ENCODE measurements at places on chromosomes 11 and 22.
A peak's percentile ranks its signal among the peaks of the same experiment; 100 is the strongest.

DNA sequence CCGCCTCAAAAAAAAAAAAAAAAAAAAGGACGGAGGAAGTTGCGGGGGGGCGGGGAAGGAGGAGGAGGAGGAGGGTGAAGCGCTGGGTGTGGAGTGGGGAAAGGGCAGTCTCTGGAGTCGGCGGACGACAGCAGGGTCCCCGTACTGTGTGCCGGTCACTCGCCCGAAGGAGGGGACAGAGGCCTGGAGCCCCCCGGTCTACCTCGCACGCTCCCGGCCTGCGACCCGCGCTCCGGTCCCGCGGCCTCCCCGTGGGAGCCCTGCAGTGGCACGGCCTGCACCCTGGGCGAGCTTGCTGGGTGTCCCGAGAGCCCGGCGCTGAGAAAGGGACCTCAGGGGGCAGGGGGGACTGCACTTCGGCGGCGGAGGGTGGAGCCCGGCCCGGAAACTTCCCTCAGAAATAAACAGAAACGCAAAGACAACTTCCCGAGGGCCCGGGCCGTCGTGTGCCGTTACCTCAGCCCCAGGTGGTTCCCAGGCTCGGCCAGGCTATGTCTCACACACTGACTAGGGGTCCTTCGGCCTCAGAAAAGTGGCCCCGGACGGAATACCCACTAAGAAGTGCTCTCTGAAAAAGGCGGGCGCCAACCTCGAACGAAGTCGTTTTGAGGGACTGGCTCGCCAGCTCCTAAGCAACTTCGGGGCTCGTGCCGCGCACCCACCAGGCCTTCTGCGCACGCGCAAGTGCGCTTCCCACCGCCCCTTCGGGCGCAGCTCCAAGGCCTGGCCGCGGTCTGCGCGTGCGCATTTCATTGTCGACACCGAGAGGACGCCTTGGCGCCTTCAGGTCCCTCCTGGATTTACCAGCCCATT lies at the start of gene MAJIN:
Gene MAJIN, minus strand, starts transcription at position 688 of the 813 bp plus-strand sequence. CDS start 12,703 bp downstream, outside the sequence.
- DNase-seq, result peak; percentile 30
- no peak within 1 kb of the TSS for H3K4me3 ChIP-seq
- no peaks in the 10 kb centered on the region for H3K27me3 ChIP-seq
- H3K4me1 ChIP-seq, result peaks cover 24% of the 10 kb centered on the region
- no peaks in the 10 kb centered on the region for H3K36me3 ChIP-seq

GRCh38 chr11:97722065-97722464 lies 1298.7 kb upstream of the CNTN5 start:
- no peak overlapping the region for H3K27ac ChIP-seq
- H3K36me3 ChIP-seq, result no peaks in the 10 kb centered on the region
- H3K4me3 ChIP-seq, result no peak overlapping the region
- no peaks in the 10 kb centered on the region for H3K4me1 ChIP-seq
- H3K27me3 ChIP-seq, result no peaks in the 10 kb centered on the region

- no peak for DNase-seq
- H3K27me3 ChIP-seq, result no peaks in the 10 kb centered on the region
- H3K27ac ChIP-seq, result no peak overlapping the region
- H3K36me3 ChIP-seq, result no peaks in the 10 kb centered on the region
These were observed 1167.7 kb downstream of the LRRC4C start for GRCh38 chr11:40291741-40292140.

DNA sequence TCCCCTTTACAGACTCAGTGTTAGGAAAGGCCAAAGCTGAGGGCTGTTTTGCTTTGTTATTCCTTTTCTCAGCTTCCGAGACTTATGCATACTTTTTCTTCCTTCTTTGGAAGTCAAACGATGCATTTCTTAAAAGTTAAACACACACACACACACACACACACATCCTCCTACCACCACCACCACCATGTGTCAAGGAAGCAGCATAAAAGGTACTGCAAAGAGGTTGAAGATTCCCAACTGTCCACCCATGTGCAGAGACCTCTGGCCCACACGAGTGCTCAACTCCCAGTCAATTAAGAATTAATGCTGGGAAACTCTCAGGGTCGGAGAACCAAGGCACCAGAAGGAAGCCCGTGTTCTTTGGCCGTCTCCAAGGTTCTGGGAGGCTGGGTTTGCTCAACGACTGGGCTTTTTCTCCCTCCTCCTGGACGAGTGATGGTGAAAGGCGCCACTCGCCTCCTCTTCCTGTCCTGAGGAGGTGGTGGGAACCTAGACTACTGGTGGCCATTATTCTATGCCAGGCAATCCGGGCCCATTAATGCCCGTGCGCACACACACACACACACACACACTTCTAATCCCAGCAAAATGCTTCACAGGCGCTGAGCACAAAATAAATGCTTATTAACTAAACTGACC lies 15.1 kb downstream of the MN1 start:
- H3K27ac ChIP-seq, result no peak overlapping the region
- no peaks in the 10 kb centered on the region for H3K36me3 ChIP-seq
- no peak overlapping the region for H3K4me3 ChIP-seq
- H3K27me3 ChIP-seq, result no peaks in the 10 kb centered on the region
- no peak for DNase-seq
- H3K4me1 ChIP-seq, result no peaks in the 10 kb centered on the region

DNA sequence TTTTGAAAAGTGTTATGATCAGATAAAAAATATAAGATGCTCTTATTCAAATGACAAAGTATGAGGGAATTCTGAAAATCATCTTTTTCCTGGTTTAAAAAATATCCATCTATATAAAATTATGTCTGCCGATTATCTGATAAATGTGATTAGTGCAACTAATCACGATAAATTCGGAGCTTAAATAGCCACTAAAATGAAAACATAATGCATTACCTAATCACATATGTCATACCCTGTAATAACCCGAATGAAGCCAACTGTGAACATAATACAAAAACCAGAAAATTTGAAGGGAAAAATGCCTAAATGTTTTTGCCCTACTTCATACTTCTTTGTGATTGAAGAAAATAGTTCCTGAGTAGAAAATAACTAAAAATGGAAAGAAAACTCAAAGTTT lies 808.4 kb upstream of the LUZP2 start:
- H3K27me3 ChIP-seq, result no peaks in the 10 kb centered on the region
- peaks cover 9% of the 10 kb centered on the region for H3K4me1 ChIP-seq
- no peak overlapping the region for H3K4me3 ChIP-seq
- H3K36me3 ChIP-seq, result no peaks in the 10 kb centered on the region
- no peak for DNase-seq

- H3K27ac ChIP-seq, result peak overlapping the region; percentile 94
- H3K36me3 ChIP-seq, result no peaks in the 10 kb centered on the region
- no peaks in the 10 kb centered on the region for H3K27me3 ChIP-seq
- no peak overlapping the region for H3K4me3 ChIP-seq
These were observed 4.1 kb upstream of the NNMT start for GRCh38 chr11:114291842-114292680.

DNA sequence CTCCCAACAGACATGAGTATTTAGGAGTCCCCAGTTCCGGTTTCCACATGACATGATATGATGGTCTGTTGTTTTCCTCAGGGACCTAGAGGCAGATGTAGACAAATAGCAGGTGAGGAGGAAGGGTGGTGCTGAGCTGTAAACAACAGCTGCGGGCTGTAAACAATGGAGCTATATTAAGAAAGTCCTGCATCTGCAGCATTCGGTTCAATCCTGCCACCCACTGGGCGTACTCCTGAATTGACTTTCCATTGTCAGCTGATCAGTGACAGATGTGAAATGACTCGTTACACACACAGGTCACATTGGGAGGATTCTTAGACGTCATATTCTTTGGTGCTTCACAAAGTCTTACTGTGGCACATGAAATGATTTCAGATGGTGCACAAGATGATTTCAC lies 26.8 kb upstream of the RAG1 start:
- no peaks in the 10 kb centered on the region for H3K36me3 ChIP-seq
- DNase-seq, result peak; percentile 60
- no peak overlapping the region for H3K27ac ChIP-seq
- peaks cover 57% of the 10 kb centered on the region for H3K27me3 ChIP-seq
- no peak overlapping the region for H3K4me3 ChIP-seq

DNA sequence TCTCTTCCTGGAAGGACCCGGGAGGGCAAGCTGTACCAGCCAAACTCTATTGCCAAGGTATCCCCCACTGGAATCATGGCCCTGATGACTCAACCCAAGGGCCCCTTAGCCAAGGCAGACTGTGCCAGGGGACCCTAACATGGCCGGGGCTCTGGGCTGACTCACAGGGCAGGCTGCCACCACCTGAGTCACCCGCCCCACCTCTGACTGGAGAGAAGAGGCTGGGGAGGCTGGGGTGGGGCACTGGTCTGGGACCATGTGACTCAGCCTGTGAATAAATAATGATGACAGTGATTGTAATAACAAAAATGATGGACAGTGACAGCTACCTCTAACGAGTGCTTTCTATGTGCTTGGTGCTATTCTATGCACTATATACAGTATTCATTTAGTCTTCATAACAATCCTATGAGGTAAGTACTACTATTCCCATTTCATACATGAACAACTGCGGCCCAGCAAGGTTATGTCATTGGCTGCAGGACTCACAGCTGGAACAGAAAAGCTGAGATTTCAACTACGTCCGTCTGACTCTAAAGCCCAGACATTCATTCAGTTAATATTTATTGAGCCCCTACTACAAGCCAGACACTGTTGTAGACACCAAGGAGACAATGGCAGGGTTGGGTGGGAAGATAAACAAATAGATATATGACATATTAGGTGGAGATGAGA lies 84.2 kb downstream of the FBXO7 start:
- no peaks in the 10 kb centered on the region for H3K36me3 ChIP-seq
- H3K4me1 ChIP-seq, result peaks cover 18% of the 10 kb centered on the region
- peak; percentile 84 for DNase-seq
- H3K27ac ChIP-seq, result no peak overlapping the region
- no peaks in the 10 kb centered on the region for H3K27me3 ChIP-seq

DNA sequence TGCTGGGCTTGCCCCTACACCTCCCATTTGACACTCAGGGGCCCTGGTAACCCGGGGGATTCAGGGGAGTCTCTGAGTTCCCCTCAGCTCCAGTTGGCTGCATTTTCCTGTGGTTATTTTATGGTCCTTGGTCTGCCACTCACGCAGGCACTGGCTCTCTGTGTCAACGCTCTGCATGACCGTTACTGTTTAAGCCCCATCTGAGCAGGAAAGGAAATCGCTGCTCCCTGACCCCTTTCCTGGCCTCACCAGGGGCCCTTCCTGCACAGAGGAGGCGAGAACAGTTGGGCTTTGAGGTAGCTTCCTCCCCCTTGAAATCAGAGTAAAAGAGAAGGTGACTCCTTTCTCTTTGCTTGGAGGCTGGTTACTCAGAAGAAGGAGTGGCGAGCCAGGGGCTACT lies 2.4 kb downstream of the C1QTNF4 start:
- no peaks in the 10 kb centered on the region for H3K36me3 ChIP-seq
- H3K4me1 ChIP-seq, result no peaks in the 10 kb centered on the region
- DNase-seq, result no peak
- no peak overlapping the region for H3K27ac ChIP-seq
- no peak overlapping the region for H3K4me3 ChIP-seq

GRCh38 chr22:31915586-31915985 lies 28.7 kb upstream of the YWHAH start:
- no peak overlapping the region for H3K4me3 ChIP-seq
- no peak for DNase-seq

DNA sequence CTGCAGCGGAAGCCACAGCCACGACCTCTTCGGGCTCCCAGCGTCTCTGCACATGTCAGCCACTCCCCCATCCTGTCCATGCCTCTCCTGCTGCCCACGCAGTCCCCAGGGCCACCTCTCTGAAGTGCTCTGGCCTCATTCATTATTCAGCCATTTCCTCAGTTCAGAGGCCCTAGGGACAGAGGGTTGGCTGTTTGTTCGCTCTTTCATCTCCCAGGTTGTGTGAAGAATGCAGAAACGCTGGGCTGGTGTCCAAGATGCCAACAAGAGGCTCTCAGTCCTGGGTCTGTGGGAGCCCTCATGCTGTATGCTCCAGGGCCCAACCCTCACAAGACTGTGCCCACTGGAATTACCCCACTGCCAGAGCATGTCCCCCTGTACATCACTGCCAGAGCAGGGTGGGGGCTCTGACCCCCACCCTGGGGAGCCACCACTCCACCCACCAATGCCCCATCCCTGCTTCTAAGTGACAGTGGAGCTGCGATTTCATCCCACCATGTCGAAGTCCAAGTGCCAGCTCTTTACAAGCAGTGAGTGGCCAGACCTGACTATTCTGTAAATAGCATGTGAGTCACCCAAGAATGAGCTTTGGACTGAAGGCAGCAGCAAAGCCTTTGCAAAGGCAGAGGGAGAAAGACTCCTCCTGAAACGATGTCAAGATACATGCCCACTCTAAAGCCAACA lies 209.6 kb downstream of the BUD13 start:
- peak; percentile 44 for DNase-seq
- no peak overlapping the region for H3K27ac ChIP-seq
- no peaks in the 10 kb centered on the region for H3K4me1 ChIP-seq
- H3K4me3 ChIP-seq, result no peak overlapping the region
- H3K36me3 ChIP-seq, result no peaks in the 10 kb centered on the region

GRCh38 chr22:42408810-42409529 lies 23.2 kb downstream of the NFAM1 start:
- no peaks in the 10 kb centered on the region for H3K36me3 ChIP-seq
- H3K27me3 ChIP-seq, result no peaks in the 10 kb centered on the region
- no peak overlapping the region for H3K27ac ChIP-seq
- no peaks in the 10 kb centered on the region for H3K4me1 ChIP-seq
- H3K4me3 ChIP-seq, result no peak overlapping the region
- DNase-seq, result no peak

DNA sequence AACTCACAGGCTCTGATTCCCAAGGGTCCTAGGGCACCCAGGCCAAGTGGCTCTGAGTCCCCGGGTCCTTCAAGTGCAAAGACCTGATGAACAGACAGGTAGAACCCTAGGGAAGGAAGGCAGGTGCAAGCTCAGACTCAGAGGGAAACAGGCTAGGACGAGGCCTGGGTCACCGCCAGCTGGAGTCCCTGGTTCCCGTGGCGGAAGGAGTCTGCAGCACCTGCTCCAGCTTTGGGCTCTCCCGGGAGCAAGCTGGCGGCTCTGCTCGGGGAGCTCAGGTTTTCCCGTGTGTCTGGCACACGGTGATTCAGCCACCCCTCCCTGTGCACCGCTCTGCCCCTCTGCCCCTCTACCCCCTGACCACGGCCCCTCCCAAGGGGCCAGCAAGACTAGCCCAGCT lies 59.8 kb downstream of the WNT7B start:
- H3K27ac ChIP-seq, result no peak overlapping the region
- H3K4me1 ChIP-seq, result peaks cover 36% of the 10 kb centered on the region
- no peaks in the 10 kb centered on the region for H3K27me3 ChIP-seq
- no peaks in the 10 kb centered on the region for H3K36me3 ChIP-seq
- H3K4me3 ChIP-seq, result no peak overlapping the region

- H3K36me3 ChIP-seq, result peaks cover 13% of the 10 kb centered on the region
These were observed 61.6 kb downstream of the LRP5 start for GRCh38 chr11:68373815-68374501.

GRCh38 chr11:69298267-69299022 lies 4.5 kb downstream of the MYEOV start:
- peak; percentile 95 for DNase-seq
- peak overlapping the region; percentile 98 for H3K27ac ChIP-seq
- no peaks in the 10 kb centered on the region for H3K27me3 ChIP-seq

- no peak for DNase-seq
- no peak overlapping the region for H3K4me3 ChIP-seq
- no peaks in the 10 kb centered on the region for H3K4me1 ChIP-seq
- H3K27me3 ChIP-seq, result no peaks in the 10 kb centered on the region
These were observed 79.7 kb upstream of the SHANK2 start for GRCh38 chr11:71332046-71332445.
